Thoracic aorta (tissue), 2 donors: ENCODE measurements at places on chromosomes 7 and 10.

- no peak for DNase-seq
- H3K36me3 ChIP-seq = no peaks in the 10 kb centered on the region
- no peak overlapping the region for H3K27ac ChIP-seq
- H3K4me1 ChIP-seq = no peaks in the 10 kb centered on the region
Measured at GRCh38 chr7:140416560-140416959, 12.7 kb downstream of the RAB19 start.

DNA sequence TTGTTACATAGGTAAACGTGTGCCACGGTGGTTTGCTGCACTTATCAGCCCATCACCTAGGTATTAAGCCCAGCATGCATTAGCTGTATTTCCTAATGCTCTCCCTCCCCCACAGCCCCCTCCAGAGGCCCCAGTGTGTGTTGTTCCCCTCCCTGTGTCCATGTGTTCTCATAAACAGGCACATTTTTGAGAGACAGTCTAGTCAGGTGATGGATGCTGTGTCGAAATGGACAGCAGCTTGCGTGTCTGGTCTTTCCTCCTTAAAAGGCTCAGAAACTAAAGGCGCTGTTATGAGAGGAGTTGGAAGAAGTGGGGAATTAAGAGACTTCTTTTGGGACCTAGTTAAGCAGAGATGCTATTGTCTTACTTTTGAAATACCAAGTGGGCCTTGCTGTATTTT lies 296.0 kb downstream of the BBS9 start:
- no peaks in the 10 kb centered on the region for H3K36me3 ChIP-seq
- no peak for DNase-seq
- H3K4me1 ChIP-seq = no peaks in the 10 kb centered on the region
- H3K4me3 ChIP-seq = no peak overlapping the region

DNA sequence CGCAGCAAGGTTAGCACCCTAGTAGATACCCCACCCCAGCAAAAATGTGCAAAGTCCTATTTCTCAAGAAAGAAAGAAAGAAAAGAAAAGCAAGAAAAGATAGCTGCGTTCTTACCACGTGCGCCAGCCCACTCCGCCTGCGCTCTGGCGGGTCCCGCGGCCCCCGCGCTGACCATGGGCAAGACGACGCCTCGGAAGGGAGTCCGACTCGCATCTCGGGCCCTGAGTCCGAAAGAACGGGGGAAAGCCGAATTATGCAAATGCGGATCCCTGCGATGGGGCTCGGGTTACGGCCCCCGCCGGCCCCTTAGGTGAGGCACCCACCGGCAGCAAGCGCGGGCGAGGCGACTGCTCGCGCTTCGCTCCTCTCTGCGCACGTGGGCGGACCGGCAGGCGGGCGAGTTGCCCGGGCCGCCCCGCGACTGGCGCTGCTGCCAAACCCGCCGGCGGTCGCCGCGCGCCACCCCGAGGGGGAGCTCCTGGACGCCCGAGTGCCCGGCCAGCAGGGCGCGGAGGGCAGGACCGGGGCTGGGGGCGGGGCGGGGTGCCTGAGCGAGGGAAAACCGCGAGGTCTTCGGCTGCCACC lies 2.4 kb upstream of the EGR2 start:
- no peak for DNase-seq
- H3K27ac ChIP-seq = no peak overlapping the region
- H3K4me1 ChIP-seq = peaks cover 44% of the 10 kb centered on the region
- peak overlapping the region; percentile 95 for H3K4me3 ChIP-seq
- no peaks in the 10 kb centered on the region for H3K27me3 ChIP-seq
- H3K36me3 ChIP-seq = no peaks in the 10 kb centered on the region

GRCh38 chr10:124076148-124076733 lies 17.2 kb downstream of the CHST15 start:
- no peaks in the 10 kb centered on the region for H3K27me3 ChIP-seq
- H3K27ac ChIP-seq = no peak overlapping the region
- peaks cover 18% of the 10 kb centered on the region for H3K4me1 ChIP-seq
- H3K4me3 ChIP-seq = no peak overlapping the region

- H3K4me1 ChIP-seq = no peaks in the 10 kb centered on the region
- H3K36me3 ChIP-seq = no peaks in the 10 kb centered on the region
- no peaks in the 10 kb centered on the region for H3K27me3 ChIP-seq
- no peak for DNase-seq
- H3K27ac ChIP-seq = no peak overlapping the region
Measured at GRCh38 chr10:17742918-17743317, 9.1 kb upstream of the TMEM236 start.

DNA sequence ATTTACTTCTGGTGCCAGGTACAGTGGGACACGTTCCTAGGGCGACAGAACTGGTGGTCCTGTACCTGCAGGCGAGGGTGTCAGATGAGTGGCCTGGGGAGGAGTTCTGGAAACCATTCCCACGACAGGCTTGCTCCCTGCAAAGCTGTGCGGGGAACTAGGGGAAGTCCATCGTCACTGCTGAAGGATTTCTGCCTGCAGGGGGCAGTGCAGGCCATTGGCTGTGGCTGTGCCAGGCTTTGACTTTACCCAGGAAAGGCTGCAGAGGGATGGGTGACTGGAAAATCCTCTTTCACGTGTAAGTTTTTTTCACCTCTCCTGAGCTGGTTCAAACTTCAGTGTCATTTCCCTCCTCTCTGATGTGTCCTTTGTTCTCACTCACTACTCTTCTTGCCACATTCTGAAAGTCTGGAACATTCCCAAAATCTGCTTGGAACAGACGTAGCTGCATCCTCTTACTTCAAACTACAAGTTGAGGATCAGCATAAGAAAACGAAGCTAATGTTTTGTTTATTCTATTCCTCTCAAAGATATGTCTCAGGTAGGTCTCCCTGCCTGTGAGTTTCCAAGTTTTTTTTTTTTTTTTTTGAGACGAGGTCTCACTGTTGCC lies 126.5 kb downstream of the SH2D4B start:
- H3K27me3 ChIP-seq = no peaks in the 10 kb centered on the region
- no peaks in the 10 kb centered on the region for H3K36me3 ChIP-seq
- H3K4me1 ChIP-seq = peaks cover 13% of the 10 kb centered on the region
- no peak overlapping the region for H3K4me3 ChIP-seq

- H3K4me3 ChIP-seq = no peak overlapping the region
- no peak for DNase-seq
- H3K4me1 ChIP-seq = no peaks in the 10 kb centered on the region
- H3K36me3 ChIP-seq = no peaks in the 10 kb centered on the region
- H3K27me3 ChIP-seq = no peaks in the 10 kb centered on the region
Measured at GRCh38 chr10:112006831-112007230, 176.7 kb downstream of the GPAM start.

- H3K36me3 ChIP-seq = no peaks in the 10 kb centered on the region
- H3K4me3 ChIP-seq = no peak overlapping the region
- no peak for DNase-seq
Measured at GRCh38 chr10:88996927-88997326, 6.3 kb downstream of the FAS start.

- H3K36me3 ChIP-seq = no peaks in the 10 kb centered on the region
- no peak overlapping the region for H3K27ac ChIP-seq
- no peaks in the 10 kb centered on the region for H3K27me3 ChIP-seq
- no peak for DNase-seq
- no peak overlapping the region for H3K4me3 ChIP-seq
- peaks cover 14% of the 10 kb centered on the region for H3K4me1 ChIP-seq
Measured at GRCh38 chr7:115230882-115231571, 309.1 kb downstream of the MDFIC start.

DNA sequence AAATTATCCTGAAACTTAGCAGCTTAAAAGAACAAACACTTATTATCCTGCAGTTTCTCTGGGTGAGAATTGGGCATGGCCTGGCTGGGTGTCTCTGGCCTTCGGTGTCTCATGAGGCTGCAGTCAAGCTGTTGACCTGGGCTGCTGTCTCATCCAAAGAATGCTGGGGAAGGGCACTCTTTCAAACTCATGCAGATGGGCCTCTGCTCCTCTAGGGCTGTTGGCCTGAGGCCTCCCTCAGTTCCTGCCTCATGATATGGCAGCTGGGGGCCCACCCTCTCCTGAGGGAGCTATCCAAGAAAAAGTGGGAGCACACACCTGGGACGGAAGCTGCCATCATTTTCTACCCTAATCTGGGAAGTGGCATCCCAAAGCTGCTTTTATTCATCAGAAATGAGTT lies 43.6 kb downstream of the DRGX start:
- no peaks in the 10 kb centered on the region for H3K27me3 ChIP-seq
- no peaks in the 10 kb centered on the region for H3K4me1 ChIP-seq
- no peak for DNase-seq
- H3K4me3 ChIP-seq = no peak overlapping the region
- no peak overlapping the region for H3K27ac ChIP-seq

DNA sequence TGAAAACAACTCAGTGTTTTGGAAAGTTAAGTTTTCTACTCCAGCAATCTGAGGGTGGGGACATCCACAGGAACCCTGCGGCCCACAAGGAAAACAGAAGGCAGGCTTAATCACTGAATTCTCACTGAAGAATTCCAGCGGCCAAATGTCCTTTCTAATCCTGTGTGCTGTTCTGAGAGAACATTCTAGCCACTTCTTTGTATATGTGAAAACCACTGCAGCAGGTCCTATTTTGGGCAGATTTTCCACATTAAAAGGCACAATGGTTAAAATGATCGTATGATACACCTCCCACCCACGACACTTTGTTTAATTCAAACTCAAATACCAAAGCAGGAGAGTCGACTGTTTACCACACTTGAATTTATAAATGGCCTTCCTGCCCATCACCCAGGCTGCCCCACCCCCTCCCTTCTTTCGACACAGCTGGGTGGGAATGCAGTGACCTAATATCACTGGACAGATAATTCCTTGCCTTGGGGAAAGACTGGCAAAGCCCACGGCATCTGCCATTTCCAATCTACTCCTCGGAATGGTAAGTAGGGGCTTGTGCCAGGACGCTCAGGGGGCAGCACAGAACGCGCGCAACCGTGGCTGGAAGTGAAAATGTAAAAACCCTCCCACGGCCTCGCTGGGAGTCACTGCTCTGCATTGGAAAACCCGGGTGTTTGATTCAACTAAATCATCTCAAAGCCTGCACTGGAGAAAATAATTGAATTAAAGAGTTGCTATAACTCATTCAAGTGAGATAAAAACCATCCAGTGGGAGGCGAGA lies 67.0 kb downstream of the CTBP2 start:
- H3K4me3 ChIP-seq = peak overlapping the region; percentile 23
- H3K27ac ChIP-seq = peak overlapping the region; percentile 70
- no peaks in the 10 kb centered on the region for H3K36me3 ChIP-seq
- H3K4me1 ChIP-seq = peaks cover 27% of the 10 kb centered on the region
- no peaks in the 10 kb centered on the region for H3K27me3 ChIP-seq

GRCh38 chr7:134504660-134505164 lies 22.7 kb upstream of the AKR1B10 start:
- no peak overlapping the region for H3K4me3 ChIP-seq
- H3K27ac ChIP-seq = no peak overlapping the region
- H3K36me3 ChIP-seq = no peaks in the 10 kb centered on the region

GRCh38 chr7:17690030-17690429 lies 250.3 kb downstream of the SNX13 start:
- no peaks in the 10 kb centered on the region for H3K27me3 ChIP-seq

DNA sequence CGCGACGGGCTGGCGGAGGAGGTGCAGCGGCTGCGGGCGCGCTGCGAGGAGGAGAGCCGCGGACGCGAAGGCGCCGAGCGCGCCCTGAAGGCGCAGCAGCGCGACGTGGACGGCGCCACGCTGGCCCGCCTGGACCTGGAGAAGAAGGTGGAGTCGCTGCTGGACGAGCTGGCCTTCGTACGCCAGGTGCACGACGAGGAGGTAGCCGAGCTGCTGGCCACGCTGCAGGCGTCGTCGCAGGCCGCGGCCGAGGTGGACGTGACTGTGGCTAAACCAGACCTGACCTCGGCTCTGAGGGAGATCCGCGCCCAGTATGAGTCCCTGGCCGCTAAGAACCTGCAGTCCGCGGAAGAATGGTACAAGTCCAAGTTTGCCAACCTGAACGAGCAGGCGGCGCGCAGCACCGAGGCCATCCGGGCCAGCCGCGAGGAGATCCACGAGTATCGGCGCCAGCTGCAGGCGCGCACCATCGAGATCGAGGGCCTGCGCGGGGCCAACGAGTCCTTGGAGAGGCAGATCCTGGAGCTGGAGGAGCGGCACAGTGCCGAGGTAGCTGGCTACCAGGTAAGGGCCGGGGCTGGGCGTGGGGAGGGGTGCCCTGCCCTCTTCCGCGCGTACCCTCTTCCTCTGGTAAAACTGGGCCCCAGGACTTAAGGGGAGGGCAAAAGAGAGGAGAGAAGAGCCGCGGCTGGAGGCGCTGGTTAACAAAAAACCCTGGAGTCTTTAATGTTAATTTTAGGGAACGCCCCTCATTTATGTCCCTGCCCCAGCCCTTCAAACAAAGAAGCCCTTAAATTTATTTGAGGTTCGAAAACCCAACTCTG lies 987 bp downstream of the INA start:
- H3K27me3 ChIP-seq = peaks cover 5% of the 10 kb centered on the region
- no peak for DNase-seq
- no peak overlapping the region for H3K27ac ChIP-seq
- H3K4me1 ChIP-seq = peaks cover 28% of the 10 kb centered on the region

- no peak overlapping the region for H3K4me3 ChIP-seq
- DNase-seq = no peak
- no peaks in the 10 kb centered on the region for H3K4me1 ChIP-seq
- no peaks in the 10 kb centered on the region for H3K36me3 ChIP-seq
Measured at GRCh38 chr10:133107442-133107841, 19.7 kb downstream of the ADGRA1 start.

DNA sequence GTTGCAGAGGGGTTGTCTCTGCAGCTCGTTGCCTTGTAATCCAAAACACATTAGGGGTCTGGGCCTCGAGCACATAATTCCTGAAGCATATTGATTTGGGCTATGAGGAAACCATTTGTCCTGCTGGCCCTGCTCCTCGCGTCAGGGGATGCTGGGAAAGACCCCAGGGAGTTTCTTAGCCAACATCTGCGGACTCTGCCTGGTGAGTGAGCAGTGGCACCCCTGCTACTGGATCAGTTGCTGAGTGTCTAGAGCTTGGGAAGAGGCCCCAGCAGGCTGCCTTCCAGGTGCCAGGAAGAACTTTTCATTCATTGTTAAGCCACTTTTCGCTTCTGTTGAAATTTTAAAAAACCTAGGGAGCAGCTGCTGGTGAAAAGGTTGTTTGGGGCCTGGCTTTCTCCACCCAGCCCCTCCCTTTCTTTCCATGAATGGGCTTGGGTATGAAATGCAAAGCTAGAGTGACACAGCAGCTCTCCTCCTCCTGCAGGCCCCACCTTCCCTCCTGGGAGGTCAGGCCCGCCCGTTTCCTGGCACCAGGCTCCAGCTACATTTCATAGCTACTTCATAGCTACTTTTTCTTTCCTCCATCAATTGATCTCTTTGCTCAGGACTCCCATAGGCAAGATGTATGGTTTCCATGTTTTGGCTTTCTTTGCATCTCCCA lies 26.8 kb downstream of the TACR2 start:
- H3K4me1 ChIP-seq = peaks cover 26% of the 10 kb centered on the region
- no peak for DNase-seq
- peaks cover 47% of the 10 kb centered on the region for H3K36me3 ChIP-seq
- H3K27ac ChIP-seq = peak overlapping the region; percentile 47
- no peak overlapping the region for H3K4me3 ChIP-seq
- H3K27me3 ChIP-seq = no peaks in the 10 kb centered on the region
